ENCODE measurements at places on chromosomes 12 and 14.

DNA sequence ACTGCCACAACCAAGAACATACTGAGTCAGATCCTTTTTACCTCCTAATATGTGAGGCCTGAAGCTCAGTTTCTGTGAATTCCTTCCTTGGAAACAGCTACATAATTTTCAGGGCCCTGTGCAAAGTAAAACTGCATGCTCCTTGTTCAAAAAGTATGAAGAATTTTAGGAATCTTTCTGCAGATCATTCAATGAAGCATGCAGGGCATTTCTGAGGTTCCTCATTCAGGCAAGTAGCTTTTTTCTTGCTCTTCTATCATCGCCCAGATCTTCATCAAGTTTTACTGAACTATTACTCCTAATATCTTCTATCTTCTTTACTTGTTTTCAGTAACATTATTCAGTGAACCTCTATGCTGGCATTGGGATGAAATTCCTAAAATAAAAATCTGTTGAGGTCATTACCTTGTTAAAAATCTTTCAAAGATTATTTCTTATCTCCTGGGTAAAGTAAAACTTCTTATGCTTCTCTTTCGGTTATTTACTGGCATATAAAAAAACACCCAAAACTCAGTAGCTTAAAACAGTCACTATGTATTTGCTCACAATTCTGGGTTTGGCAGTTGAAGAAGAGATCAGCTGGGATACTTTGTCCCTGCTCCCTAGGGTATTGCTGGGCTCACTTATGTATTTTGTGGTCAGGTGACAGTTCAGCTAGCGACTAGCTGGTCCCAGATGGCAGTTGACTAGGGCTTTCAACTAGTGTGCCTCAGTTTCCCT is 42.6 kb upstream of the KRR1 start:
- no peak for DNase-seq

GRCh38 chr14:23434488-23435222 is 805 bp downstream of the MYH7 start:
- DNase-seq: no peak

- no peak for DNase-seq
These were observed 176.0 kb downstream of the KIF26A start for GRCh38 chr14:104314251-104314941.

GRCh38 chr12:57632958-57633840 is at the start of gene B4GALNT1:
Gene B4GALNT1 (minus strand): TSS chr12:57633201. CDS start chr12:57632132, 1,069 bp downstream.
- DNase-seq: peak; percentile 41

GRCh38 chr14:44403193-44403592 is 103.9 kb downstream of the FSCB start:
- DNase-seq: no peak

- DNase-seq: no peak
These were observed 753 bp downstream of the CSRNP2 start for GRCh38 chr12:51082561-51083125.

DNA sequence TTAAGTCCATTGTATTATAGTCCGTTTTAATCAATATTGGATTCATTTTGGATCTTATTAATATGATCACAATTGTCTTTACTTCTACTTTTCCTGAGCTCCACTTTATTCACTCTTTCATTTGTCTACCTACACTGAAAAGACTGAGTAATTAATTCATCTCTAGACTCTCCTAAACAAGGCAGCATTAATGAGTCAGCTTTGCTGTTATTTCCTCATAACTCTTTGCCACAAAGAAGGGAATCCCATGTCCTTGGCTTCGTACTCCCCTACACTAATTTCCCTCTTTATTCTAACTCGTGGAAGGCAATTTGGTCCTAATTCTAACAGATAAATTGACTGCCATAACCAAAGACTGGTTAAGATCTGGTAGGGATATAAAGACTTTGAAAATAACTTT is 91.9 kb downstream of the ARMH4 start:
- no peak for DNase-seq

- DNase-seq: no peak
These were observed 1.8 kb downstream of the PLBD2 start for GRCh38 chr12:113359939-113360748.

DNA sequence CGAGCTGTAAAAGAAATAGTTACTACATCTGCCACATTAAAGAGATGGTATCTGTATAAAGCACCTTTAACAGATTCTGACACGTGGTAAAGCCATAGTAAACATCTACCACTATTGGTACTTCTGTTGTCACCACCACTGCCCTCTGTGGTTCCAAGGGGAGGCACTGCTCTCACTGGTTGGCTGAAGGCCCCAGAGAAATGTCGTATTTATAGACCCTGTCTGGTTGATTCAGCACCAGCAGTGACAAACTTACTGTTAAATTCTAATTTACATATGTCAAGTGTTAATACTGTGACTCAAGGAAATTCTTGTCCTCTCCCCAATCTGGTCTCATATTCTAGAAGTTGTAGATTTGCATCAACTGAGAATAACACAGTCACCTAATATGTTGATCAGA is 281.1 kb downstream of the ERC1 start:
- no peak for DNase-seq

GRCh38 chr14:64715628-64716412 is 11.6 kb downstream of the PLEKHG3 start:
- no peak for DNase-seq

DNA sequence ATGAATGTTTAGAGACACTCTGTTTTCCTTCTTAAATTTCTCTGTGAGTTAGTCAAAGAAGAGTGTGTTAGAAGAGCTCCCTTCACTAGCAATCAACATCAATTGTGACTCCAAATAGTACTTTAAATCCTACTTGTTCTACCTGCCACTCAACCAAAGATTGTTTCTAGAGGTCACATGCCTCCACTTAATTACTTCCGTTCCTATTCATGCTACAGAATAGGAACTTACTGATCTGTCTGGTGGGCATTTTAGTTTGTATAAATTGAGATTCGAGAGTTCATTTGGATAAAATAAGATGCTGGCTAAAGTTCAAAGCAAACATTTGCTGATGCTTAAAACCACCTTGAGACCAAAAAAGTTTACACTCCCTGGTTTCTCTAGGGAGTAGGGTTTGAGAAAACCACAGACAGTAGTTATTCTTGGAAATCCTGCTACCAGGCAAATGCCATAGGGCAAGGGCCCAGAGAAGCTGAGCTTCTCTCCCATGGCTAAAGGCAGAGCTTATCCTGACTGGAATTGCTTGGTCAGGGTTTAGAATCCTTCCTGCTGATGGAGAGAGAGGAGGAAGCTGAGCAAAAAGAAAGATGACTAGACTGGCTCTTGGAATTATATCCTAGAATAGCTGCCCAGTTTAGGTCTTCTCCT is 389.6 kb upstream of the ATP2B1 start:
- DNase-seq: no peak

DNA sequence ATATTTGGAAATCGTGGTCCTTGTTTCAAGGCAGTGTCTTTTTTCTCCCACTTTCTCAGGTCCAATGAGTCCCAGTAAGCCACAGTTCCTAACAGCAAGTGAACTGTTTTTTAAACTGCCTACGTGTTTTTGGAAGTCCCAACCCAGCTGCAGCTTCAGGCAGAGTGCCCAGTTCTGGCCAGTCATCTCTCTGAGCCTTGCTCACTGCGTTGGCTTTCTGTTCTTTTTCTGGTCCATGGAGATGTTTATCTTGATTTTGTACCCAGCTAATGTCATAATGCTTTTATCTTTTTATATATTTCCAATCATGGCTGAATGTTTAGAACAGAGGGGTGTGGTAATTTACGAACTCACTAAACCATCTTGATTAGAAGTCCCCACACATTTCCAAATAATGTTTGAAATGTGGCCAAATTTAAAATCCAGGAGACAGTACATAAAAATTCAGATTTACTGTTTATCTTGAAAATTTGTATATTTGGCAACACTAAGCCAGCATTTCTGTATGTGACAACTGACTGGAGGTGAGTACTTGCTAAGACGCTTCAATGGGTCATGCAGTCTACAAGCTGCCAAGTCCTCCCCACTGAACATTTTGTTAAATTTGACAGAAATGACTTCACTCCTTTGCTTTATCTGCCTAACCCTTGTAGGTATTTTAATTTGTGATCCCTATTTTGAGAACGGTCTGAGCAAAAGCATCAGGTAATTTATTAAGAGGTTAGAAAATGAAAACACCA is 46.1 kb upstream of the OTOGL start:
- DNase-seq: no peak

DNA sequence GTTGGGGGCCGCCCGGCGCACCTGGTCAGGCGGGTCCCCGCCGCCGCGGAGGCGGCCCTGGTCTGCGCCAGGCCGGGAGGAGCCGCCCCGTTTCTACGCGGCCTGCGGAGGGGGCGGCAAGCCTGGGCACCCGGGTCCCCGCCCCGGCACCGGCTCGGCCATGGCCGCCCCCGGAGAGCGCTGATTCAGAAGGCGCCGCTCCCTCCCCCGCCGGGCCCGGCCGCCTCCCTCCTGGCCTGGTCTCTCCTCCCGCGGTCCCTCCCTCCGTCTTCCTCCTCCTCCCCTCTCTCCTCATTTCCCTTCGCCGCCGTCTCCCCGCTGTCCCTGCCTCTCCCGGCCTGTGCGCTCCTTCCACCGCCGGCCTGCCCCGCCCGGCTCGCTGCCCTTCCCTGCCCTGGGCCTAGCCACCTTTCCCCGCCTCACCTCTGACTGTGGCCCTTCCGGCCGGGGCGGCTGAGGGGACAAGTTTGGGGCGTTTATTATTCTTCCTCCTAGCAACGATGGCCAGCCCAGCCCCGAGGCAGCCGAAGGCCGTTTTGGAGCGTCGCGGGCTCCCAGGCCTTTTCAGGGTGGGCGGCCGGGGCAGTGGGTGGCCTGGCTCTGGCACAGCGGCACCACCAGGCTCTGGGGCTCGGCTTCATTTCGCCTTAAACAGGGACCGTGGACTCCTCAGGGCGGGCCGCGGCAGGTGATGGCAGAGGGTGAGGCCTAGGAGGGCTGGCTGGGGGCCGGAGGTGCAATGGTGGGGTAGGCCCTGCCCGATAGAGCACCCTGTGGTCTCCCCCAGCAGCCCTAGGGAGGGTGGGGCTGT is 768 bp downstream of the CEP170B start:
- no peak for DNase-seq

DNA sequence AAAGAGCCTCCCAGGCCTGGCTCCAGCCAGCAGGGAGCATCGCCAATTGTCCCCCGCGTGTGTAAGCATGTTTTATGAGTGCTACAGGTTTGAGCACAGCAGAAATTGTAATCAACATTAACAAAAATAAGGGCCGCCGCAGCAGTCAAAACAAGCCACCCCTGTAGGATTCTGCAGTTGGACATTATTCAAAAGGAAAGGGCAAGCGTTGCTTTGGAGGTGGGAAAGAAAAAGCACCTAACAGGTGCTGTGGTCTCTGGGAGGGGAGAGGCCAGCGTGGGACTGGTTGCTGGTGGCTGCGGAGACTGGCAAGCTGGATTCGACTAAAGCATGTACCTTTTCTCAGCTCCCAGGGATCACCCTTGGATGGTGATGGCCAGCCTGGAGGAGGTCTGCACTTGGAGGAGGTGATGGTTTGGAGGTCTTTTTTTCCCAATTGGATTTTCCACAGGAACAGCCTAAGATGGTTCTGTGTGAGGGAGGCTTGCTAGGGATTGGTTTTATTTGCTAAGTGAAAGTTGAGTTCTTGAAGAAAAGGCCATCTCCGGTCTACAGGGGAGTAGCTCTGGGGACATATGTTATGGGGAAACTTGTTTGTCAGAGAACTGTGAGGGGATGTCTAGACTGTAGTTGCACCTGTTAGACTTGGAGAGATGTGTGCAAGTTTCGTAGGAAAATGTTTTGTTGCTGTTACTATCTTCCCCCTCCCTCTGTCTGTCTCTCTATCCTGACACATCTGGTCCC is 2.0 kb downstream of the DYRK2 start:
- no peak for DNase-seq

DNA sequence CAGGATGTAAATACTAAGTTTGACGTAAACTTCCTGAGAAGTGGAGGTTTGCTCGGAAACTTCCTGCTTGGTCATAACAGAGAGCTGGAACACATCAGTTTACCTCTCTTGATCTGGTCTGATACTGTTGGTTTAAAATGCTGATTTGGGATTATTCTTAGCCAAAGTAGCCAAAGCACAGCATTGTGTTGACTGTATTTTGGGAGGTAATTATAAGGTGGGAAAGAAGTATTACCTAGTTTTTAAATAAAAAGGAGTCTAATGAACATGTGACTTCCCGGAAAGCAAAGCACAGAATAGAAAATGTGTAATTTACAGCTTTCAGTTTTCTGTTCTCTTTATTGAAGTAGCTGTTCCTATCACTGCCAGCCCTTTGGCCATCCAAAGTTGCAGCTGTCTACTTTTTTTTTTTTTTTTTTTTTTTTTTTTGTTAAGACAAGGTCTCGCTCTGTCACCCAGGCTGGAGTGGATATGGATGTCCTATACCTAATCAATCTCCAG is 52.2 kb upstream of the SRP54 start:
- no peak for DNase-seq

Measured in stimulated activated CD4-positive, alpha-beta T cell treated with anti-CD3 and anti-CD28 coated beads, TNF-alpha, amount 100 ng/mL, for 24 hours (primary cell).